ENCODE measurements at places on chromosomes 7 and 10.

GRCh38 chr7:101747053-101747878, 70.2 kb upstream of the CUX1 start:
- no peak for DNase-seq

- DNase-seq, result no peak
These were observed 20.9 kb downstream of the CD36 start for GRCh38 chr7:80659120-80660055.

DNA sequence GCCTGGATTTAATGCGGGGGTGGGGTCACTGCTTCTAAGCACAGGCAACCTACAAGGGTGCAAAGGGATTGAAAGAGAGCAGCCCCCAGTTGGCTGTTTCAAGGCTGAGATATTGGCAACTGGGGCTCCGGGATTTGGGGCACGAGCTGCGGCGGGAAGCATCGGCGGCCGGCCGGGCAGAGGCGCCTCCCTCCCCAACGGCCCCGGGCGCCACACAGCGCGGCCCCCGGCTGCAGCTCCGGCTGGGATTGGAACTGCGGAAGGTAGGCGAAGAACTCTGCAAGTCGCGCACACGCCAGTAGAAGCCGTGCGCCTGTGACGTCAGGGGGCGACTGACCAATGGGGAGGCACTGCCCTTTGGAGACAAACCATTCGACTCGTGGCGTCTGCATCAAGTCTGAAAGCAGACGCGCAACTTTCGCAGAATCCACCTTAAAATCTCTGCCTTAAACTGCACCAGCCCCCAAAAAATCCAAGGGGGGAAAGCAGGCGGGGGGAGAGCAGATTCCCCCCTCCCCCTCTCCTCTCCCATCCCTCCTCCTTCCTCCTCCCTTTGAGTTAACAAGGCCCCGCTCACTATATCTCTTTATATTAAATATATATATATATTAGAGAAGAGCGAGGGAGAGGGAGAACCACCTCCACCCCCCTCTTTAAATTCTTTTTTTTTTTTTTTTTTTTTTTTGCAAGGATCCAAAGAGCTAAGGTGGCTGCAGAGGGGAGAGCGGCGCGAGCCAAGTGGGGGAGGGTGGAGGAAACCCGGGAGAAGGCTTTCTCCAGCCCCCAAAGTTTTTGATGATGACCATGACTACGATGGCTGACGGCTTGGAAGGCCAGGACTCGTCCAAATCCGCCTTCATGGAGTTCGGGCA, at the start of gene DLX6:
DLX6 (plus strand) TSS at position 371 of the 872 bp plus-strand sequence; CDS start at position 796, 425 bp downstream.
- peak; percentile 48 for DNase-seq

- DNase-seq, result no peak
These were observed 32.7 kb upstream of the FZD8 start for GRCh38 chr10:35674843-35675242.

GRCh38 chr10:127003032-127003685, 97.9 kb downstream of the DOCK1 start:
- DNase-seq, result no peak
